ENCODE measurements at places on chromosomes 11 and 22.

GRCh38 chr11:100890789-100891188 is 203.7 kb downstream of the ARHGAP42 start:
- no peak for DNase-seq

GRCh38 chr11:83727251-83727650 is 441.1 kb upstream of the CCDC90B start:
- DNase-seq = no peak

GRCh38 chr22:35882211-35883030 is 146.2 kb downstream of the RBFOX2 start:
- DNase-seq = no peak

DNA sequence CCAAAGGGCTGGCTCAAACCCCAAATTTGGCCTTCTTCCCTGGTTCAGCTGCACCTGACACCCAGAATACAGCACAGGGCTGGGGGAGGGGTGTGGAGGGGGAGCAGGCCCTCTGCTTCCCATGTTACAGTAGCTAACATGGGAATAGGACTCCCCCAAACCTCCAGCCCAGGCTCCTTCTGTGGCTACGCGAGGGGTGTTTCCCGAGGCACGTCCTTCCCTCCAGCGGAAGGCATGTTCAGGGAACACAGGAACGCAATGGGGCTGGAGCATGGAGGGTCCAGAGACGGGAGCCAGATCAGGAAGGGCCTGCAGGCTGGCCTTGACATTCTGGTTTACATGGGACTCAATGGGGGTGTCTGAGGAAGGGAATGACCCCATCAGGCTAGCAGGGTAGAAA is 11.8 kb upstream of the IGLL1 start:
- no peak for DNase-seq

DNA sequence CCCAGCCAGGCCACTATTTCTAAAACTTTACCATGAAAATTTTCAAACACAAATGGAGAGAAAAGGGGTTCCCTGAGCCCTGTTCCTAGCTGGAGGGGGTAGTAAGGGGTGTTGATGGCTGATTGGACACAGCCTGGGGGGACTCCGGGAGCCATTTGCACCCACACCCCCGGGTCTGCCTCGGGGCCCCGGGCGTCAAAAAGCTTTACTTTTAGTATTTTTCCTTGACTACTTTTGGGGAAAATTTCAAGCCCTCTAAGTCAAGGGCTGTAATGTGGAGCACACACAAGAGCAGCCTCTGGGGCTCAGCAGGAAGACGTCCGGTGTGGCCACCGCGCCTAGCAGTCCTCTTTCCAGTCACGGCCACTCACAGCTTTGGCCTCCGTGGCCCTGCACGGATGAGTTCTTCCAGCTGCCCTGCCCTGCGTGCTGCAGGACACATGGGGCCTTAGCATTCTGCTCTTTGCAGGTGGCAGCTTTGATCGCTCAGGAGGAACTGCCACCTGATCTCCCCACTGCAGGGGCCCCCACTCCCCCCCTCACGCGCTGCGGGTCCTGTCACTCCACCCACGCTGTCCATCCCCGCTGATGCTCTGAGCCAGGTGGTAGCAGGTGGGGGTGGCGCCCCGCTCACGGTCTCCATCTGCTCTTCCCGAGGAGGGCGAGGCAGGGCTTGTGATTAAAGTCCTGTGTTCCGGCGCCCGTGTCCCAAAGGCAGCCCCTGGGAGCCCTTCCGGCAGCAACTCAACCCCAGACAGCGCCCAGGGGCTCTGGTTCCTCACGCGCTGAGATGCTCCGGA is 14.4 kb downstream of the RNH1 start:
- no peak for DNase-seq

DNA sequence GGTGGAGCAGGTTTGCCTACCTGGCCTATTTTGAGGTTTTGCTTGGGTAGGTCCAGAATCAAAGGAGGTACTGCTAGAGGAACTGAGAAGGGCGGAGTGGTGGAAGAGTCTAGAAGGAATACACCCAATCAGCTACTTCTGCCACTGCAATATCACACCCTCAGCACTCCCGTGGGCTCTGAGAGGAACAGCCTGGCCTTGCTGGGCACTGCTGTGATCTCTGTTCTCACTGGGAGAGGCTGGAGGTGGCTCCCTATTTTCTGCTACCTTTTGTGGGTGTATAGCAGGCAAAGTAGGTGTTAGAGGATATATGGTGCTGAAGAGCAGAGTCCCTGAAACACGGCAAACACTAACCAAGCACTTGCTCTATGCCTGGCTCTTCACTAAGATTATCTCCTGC is 25.0 kb upstream of the IGSF22 start:
- DNase-seq = no peak

DNA sequence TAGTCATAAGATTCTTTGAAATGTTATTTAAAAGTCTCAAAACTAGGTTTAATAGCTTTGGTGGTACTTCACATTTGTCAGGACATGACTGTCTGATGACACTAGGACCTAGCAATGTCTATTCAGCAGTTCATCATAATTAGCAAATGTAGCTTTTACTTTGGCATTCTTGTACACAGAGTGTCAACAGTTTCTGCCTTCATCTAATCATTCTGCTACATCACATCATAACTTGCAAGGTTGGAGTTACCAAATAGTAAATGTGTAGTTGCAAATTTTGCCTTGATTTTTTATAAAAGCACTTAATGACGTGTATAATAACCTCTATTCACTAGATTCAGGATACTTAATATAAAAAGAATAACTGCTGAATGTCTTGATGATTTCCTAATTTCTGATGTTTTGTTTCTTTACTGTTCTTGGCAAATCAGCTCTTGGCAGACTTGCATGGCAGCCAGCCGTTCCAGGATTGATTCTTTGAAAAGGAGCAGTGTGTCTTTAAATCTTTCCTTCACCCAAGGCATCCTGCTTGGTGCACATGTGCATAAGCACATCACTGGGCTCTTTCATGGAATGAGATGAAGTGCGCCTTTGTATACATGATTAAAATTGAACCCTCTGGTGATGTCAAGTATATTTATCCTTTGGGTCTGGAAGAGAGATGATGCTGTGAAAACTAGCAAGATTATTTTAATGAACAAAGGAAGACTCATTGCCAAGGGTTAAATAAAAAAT is 12.2 kb downstream of the FBXO7 start:
- DNase-seq = no peak

DNA sequence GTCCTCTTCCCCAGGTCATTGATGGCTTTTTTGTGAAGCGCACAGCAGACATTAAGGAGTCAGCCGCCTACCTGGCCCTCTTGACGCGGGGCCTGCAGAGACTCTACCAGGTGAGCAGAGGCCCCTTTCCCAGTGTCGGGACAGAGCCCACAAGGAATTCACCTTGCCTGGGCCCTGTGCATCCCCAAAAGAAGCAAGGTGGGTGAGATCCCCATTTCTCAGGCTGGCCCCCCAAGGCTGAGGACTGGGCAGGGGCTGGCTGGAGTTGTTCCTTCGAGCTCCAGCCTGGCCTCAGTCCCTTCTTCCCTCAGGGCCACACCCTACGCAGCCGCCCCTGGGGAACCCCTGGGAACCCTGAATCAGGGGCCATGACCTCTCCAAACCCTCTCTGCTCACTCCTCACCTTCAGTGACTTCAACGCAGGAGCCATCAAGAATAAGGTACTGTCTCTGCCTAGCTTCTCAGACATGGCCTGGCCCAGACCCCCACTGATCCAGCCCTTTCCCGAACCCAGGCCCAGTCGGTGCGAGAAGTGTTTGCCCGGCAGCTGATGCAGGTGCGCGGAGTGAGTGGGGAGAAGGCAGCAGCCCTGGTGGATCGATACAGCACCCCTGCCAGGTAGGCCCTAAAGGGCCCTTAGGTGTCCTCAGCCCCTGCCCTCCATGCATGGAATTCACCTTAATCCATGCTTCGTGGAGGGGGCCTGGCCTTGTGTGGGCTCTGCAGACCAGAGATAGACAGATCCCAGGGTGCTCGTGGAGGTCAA is 4.7 kb downstream of the MUS81 start:
- DNase-seq = no peak

- no peak for DNase-seq
Measured at GRCh38 chr11:134101282-134101681, 32.4 kb downstream of the JAM3 start.

DNA sequence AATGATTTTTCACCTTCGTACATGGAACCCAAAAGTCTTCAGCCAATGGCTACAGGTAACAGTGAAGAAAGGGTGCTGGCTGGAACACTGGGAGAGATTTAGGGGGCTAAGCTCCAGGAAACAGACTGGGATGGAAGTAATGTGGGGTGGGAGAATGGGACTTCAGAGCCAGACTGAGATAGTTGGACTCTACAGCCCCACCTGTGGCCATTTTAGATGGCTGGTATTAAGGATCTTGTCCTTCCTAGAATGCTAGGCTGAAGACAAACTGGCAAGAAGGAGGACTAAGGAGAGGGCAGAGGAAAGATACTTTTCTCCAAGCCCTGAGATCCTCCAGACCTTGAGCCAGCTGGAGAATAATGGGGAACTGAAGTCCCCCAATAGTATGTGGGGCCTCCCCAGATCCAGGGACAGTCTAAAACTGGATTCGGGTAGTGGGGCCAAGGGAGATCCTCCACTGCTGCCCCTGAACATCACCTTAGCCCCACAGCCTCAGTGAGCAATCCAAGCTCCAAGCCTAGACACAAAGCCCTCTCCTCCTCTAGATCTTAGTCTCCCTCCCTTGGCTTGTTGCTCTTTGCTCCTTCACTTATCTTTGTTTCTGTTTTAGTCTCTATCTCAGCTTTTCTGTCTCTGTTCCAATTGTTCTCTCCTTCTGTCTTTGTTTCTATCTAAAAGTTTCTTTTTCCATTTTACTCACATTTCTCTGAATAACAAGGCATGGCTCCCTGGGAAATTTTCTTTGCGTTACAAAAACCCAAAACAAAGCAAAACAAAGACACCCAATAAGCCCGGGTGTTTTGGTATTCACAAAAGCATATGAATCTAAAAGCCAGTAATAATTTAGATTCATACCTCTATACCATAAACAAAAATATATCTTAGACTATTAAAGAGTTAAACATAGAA is 16.2 kb upstream of the RRAS2 start:
- DNase-seq = no peak

- DNase-seq = no peak
Measured at GRCh38 chr11:13667795-13668101, 720 bp upstream of the FAR1 start.

DNA sequence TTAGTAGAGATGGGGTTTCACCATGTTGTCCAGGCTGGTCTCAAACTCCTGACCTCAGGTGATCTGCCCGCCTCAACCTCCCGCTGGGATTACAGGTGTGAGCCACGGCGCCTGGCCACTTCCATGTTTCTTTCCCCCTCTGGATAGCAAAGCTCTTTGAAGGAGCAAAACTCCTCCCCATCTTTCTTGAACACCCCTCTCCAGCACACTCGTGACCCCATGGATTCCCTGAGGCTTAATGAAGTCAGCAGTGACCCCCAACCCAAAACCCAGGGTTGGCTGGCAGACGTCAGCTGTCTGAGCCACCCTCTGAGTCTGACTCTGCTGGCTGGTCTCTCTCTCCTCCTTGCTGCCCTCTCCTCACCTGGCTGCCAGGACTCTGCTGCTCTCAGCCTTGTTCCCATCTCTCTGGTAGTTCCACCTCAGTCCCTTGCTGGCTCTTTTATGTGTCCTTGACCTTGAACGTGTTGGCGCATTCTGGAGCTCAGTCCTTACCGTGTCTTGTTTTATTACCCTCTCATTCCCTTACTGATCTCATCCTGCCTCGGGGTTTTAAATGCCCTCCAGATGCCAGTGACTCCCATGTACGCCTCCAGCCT is 44.5 kb downstream of the PARVG start:
- no peak for DNase-seq

DNA sequence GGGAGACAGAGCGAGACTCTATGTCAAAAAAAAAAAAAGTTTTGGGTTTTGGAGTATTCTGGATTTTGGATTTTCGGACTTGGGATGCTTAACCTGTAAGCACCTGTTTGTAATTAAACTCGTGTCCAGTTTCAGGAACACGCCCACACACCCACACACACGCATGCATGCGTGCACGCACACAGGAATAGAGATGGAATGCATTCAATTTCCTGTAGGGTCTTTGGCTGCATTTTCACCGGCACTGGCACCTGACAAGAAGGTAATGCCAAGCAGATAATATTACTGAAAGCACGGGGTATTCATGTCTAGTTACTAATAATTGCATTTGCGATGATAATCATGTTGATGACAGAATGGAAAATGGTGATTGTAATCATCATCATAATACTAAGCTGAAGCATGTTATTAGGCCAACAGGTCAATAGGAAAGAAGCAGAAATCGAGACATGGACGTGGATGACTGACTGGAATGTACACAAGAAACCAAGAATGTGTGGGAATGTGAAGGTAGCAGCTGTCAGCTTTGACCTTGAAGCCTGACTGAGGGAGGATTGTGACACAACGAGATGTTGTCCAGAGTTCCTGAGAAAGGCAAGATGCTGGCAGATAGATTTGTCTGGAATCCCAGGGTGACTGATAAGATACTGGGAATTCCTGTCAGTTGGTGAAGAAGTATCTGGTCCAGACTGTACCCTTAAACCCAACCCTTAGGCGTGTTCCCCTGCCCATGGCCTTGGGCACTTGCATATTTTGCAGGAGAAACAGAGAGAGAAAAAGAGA is 108.6 kb downstream of the SYN3 start:
- DNase-seq = no peak

DNA sequence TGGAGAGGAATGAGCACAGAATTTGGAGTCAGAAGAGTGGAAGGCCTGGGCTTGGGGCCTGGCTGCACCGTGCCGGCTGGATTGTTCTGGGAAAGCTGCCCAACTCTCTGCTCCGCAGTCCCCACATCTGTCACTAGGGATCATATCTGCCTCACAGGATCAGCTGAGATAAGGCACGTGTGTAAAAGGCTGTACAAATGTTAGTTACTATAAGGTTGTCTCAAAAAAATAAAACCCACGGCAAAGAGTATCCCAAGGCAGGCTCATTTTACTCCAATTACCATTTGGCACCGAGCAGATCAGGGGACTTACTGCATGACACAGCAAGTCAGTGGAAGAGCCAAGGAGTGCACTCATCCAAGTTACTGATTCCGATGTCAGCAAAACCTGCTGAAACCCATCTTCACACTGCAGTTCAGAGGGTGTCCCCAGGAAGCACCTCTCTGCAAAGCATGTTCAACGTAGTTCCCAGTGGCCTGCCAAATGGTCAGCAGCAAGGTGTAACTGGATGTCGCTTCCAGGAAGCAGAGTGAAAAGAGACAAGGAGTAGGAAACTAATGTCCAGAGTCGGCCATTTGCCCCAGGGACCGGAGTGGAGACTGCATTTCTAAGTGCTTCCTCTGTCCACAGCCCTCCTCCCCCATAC is 18.1 kb upstream of the MRTFA start:
- no peak for DNase-seq

GRCh38 chr11:127052404-127052803 is 51.8 kb upstream of the KIRREL3 start:
- DNase-seq = no peak

DNA sequence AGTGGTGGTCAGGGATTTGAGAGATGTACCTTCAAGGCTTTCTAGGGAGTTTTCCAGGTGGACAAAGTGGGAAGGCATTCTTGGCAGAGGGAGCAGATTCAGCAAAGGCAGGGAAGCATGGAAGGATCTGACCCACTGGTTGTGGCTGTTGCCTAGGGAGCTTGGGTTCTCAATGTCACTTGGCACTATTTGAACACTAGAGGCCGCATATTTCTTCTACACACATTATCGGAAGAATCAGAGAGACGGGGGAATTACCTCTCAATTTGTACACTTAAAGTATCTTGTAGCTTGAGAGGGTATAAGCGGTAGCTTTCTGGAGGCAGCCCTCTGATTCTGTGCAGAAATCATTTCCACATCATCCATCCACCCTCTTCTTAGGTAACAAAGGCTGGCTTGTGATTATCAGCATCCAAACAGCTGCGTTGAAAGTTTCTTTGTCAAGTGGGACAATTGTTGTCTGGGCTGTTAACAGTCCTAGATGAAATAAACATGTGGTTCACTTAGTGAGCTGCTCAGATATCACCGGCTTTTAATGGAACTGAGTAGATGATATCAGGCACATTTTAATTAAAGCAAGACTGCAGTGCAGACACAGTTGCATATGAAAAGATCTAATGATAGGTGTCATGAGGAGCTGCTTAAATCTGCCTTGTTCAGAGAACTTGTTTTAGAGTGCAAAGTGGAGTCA is 2.6 kb downstream of the NELL1 start:
- no peak for DNase-seq
